T follicular helper cell (primary cell): ENCODE measurements at places on chromosomes 13 and 19.

- no peak for DNase-seq
These were observed 514 bp upstream of the MCEMP1 start for GRCh38 chr19:7676376-7676775.

DNA sequence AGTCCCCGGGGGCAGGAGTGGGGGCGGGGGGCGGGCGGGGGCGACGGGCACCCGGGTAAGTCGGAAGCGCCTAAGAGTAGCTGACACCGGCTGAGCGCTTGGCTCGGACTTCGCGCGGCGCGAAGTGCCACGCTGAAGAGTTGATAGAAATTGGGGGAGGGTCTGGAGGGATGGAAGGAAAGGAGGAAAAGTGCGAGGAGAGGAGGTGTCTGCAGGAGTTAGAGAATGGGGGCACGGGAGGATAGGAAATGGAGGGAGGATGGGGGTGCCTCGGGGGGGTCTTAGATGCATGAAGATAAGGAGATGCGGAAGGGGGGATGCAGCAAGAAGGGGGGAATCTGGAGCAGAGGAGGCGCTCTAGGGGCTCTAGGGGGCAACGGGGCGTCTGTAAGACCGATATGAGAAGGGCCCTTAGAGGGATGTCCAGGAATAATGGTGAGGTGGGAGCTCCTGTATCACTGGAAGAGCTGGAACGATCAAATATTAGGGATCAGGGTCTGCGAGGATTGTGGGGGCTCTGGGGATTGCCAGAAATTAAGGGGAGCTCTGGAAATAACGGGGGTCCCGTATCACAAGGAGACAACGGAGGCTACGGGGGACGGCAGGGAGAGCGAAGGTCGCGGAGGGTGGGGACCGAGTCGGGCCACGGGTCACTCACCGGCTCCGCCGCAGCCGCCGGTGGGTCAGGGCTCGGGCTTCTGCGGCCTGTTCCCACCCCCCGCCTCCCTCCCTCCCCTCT lies at the start of gene MYPOP:
TSS of gene MYPOP (minus strand) at position 702 of the 739 bp plus-strand sequence. CDS start 840 bp downstream, outside the sequence.
- no peak for DNase-seq

- no peak for DNase-seq
These were observed 123.9 kb downstream of the SHISA2 start for GRCh38 chr13:25927932-25928331.

DNA sequence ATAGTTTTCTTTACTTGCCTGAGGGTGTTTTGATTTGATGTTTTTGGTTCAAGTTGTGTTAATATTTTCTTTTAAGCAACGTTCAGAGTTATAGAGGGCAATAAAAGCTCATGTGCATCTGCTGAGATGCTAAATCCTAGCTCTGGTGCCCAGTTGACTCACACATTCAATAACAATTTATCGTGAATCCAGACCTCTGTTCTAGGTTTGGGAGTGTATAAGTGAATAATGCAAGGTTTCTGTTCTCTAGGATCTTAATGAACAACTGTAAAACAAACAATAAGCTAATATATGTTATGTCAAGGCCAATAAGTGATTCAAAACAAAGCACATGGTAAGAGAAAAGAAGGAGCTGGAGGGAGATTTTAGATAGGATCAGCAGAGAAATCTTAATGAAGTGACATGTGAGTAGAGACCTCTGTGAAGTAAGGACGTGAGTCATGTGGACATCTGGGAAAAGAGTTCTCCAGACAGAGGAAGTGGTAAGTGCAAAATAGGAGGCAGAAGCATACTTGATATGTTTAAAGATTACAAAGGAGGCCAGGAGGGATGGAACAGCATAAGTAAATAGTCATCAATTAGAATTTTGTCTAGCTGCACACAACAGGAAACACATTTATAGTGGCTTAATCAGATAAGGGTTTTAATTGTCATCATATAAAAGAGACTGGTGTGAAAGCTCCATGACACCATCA lies 278.5 kb upstream of the HTR2A start:
- DNase-seq, result no peak

DNA sequence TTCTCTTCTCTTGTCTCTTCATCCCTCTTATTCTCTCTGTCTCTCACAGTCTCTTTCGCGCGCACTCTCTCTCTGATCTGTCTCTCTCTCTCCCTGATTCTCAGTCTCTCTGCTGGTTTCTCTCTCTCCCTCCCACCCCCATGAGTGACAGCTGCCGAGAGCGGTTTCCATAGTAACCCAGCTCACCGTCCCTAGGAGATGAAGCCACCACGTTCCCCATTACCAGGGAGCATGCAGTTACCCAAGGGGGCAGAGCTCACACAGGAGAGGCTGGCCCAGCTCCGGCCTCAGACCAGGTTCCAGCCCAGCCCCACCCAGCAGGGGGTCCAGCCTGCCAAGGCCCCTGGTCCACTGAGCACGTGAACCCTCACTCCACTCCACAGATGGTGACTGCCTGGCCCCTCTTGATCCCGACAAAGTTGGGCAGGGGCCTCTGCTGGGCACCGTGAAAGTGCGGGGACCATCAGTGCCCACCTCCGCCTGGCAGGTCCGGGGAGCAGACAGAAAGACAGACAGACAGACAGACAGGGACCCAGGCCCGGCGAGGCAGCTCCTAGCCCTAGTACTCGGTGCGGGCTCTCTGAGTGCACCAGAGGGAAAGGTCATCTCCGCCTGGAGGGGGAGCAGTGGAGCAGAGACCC lies 50.6 kb downstream of the CELF5 start:
- peak; percentile 18 for DNase-seq
